Placental epithelial cell (primary cell): ENCODE measurements at places on chromosomes 7 and 10. TPM values are rescaled to one million over a fixed set of nuclear protein-coding genes. Genes with fewer than 3 reads are reported as not detected.

The SHH gene
- not detected in 2 replicates for total RNA-seq

The OR6B1 gene
- not detected in 2 replicates for total RNA-seq

The BHLHA15 gene
- total RNA-seq, result 0.98 TPM in 1 of 2 replicates, not detected in the other

The TMEM26 gene
- under 0.01 TPM in 1 of 2 replicates, not detected in the other for total RNA-seq

The C7orf57 gene
- total RNA-seq, result 0.11 and 0.39 TPM in 2 replicates

The NCAPG2 gene
- 9.0 and 13.4 TPM in 2 replicates for total RNA-seq

The C10orf95 gene
- 1.3 TPM in 1 of 2 replicates, not detected in the other for total RNA-seq

The GIMAP2 gene
- not detected in 2 replicates for total RNA-seq

The PKD2L1 gene
- not detected in 2 replicates for total RNA-seq

The ATOH7 gene
- under 0.01 TPM in 1 of 2 replicates, not detected in the other for total RNA-seq

The CPA5 gene
- total RNA-seq, result not detected in 2 replicates

The PNLIPRP3 gene
- total RNA-seq, result not detected in 2 replicates

The ATRNL1 gene
- 0.22 and 0.39 TPM in 2 replicates for total RNA-seq

The FFAR4 gene
- total RNA-seq, result not detected in 2 replicates

The PRLHR gene
- under 0.01 TPM in 1 of 2 replicates, not detected in the other for total RNA-seq

The ZNF425 gene
- 6.7 and 9.0 TPM in 2 replicates for total RNA-seq

The GCK gene
- under 0.01 and 0.33 TPM in 2 replicates for total RNA-seq

The SVOPL gene
- 0.65 and 2.4 TPM in 2 replicates for total RNA-seq

The DHTKD1 gene
- 19.6 and 23.2 TPM in 2 replicates for total RNA-seq

The LFNG gene
- total RNA-seq, result 0.79 and 9.1 TPM in 2 replicates

The CLDN12 gene
- 18.5 and 39.6 TPM in 2 replicates for total RNA-seq

The INMT gene
- not detected in 2 replicates for total RNA-seq

The ASB10 gene
- not detected in 2 replicates for total RNA-seq

The ZNF239 gene
- total RNA-seq, result 3.5 and 4.4 TPM in 2 replicates

The LAMB4 gene
- under 0.01 TPM in 1 of 2 replicates, not detected in the other for total RNA-seq

The RBM17 gene
- total RNA-seq, result 27.7 and 52.6 TPM in 2 replicates

The HMX2 gene
- not detected in 2 replicates for total RNA-seq

The OPN1SW gene
- total RNA-seq, result not detected in 2 replicates

The SLC13A1 gene
- total RNA-seq, result not detected in 2 replicates

The ZNF804B gene
- total RNA-seq, result not detected in 2 replicates

The SFTPD gene
- total RNA-seq, result not detected in 2 replicates

The PNLIPRP1 gene
- total RNA-seq, result not detected in 2 replicates

The NPSR1 gene
- not detected in 2 replicates for total RNA-seq

The TDRD1 gene
- 0.39 and 2.0 TPM in 2 replicates for total RNA-seq

The ASB13 gene
- 6.5 and 7.9 TPM in 2 replicates for total RNA-seq

The ADAM12 gene
- total RNA-seq, result 0.79 and 4.7 TPM in 2 replicates

The NFKB2 gene
- total RNA-seq, result 15.3 and 19.0 TPM in 2 replicates

The FAM185A gene
- 15.4 and 16.1 TPM in 2 replicates for total RNA-seq

The BMPER gene
- 3.5 and 11.4 TPM in 2 replicates for total RNA-seq

The RET gene
- total RNA-seq, result under 0.01 and 0.11 TPM in 2 replicates

The ITPRID1 gene
- total RNA-seq, result under 0.01 TPM in 1 of 2 replicates, not detected in the other

The CDCA7L gene
- 13.3 and 21.9 TPM in 2 replicates for total RNA-seq

The SAMD9L gene
- total RNA-seq, result 0.11 and 0.79 TPM in 2 replicates

The ANKRD61 gene
- total RNA-seq, result not detected in 2 replicates

The CALCR gene
- total RNA-seq, result not detected in 2 replicates

The PPP1R3A gene
- not detected in 2 replicates for total RNA-seq

The TMEM176B gene
- total RNA-seq, result not detected in 2 replicates

The GNA12 gene
- total RNA-seq, result 31.7 and 36.9 TPM in 2 replicates

The GPR37 gene
- 2.0 and 8.8 TPM in 2 replicates for total RNA-seq

The PTPRN2 gene
- under 0.01 and 0.11 TPM in 2 replicates for total RNA-seq

The ABCC2 gene
- 2.5 and 3.9 TPM in 2 replicates for total RNA-seq

The LRRN3 gene
- 0.11 and 0.39 TPM in 2 replicates for total RNA-seq

The PTPN20 gene
- total RNA-seq, result 10.6 and 14.3 TPM in 2 replicates
